ENCODE measurements at places on chromosomes 5 and 9.

DNA sequence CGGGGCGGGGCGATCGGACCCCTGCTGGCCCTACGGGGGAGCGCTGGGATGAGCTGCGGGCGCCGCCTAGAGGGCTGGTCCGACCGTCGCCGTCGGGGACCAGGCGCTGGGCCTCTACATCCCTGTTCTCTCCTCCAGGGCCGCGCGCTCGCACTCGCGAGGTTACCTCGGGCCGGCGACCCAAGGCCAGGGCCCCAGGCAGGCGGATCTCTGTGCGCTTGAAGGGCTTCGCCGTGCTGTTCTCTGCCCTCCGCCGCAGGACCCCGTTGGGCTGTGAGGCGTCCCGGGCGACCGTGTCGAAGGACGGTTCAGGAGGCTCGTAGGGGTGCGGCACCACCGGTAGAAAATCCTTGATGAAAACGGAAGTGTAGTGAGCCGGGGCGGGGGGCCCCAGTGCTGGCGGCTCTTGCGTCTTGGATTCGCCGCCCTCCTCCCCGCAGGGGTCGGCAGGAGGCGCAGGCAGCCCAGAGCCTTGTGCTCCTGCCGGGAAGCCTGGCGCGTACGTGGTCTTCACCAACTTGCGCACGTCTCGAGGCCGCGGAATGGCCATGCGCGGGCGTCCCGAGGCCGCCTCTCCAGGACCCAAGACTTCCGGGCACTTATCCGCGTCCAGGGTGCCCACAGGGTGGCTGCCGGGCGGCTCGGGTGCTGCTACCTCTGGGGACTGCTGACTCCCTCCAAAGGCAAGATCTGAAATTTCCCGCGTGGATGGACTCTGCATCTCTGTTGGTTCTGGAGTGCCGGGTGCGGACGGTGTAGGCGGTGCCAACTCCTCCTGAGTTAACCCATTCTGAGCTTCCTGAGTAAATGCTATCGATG lies 2.0 kb downstream of the PROB1 start:
- peak; percentile 83 for DNase-seq

DNA sequence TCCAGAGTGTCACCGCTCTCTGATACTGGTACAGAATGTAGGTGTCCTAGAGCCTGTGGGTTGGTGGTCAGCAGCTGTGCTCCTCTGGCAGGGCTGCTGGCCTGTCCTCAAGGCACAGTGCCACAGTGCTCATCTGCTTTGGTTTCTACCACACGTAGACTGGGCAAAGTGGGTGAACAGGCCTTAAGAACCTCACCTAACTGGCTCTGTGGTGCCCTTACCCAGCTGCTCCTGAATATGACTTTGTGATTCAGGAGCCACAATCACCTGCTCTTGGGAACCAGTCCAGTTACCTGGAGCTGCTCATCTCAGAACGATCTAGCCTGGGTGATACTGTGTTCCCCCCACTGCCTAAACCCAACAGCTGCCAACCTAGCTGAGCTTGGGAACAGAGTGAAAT lies 6.4 kb downstream of the NOP16 start:
- DNase-seq, result no peak

DNA sequence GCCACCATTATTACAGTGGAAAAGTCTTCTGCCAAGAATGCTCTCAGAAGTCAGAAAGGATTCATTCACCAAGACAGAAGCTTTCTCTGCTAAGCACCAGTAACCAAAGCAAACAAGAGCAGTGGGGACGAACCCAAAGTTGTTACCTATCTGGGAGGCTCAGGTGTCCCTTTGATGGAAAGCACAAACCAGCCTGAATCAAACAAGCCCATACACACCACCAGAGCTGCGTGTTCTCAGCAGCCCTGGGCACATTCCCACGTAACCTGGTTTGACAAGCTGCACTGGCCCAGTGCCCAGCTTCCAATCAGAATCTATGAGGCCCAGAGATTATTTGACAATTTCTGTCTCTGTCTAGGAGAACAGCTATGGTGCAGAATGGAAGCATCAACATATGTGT lies 252.6 kb downstream of the ACTL7B start:
- no peak for DNase-seq

GRCh38 chr9:4315582-4316215 lies 15.8 kb upstream of the GLIS3 start:
- peak; percentile 73 for DNase-seq

DNA sequence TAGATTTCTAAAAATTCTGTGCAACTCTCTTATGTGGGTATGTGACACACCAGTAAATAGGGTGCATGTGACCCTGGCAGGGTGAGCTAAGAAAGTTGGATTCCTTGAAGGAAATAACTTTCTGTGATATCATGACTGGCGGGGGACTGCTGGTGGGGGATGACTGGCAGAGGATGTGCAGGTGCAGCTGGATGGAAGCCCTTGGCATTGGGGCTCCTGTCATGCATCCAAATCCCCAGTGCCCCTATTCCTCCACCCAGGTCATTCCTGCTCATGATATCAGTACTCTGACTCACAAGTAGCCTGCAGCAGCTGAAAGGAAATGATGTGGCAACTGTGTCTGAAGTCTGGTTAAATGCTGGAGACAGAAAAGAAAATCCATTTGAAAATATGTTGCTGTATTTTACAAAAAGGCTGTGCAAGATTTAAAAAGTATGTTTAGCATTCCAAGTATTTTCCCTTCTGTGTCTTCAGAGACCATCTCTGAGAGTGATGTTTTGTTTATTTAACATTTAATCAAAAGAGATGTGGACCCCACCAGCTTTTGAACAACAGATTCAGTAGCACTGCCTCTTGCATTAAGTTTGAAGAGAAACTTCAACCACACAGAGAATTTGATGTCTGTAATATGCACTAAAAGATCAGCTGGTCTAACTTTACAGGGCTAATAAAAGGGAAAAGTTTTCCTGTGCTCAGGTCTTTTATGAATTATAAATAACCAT lies 17.9 kb upstream of the ZSWIM6 start:
- DNase-seq, result no peak

DNA sequence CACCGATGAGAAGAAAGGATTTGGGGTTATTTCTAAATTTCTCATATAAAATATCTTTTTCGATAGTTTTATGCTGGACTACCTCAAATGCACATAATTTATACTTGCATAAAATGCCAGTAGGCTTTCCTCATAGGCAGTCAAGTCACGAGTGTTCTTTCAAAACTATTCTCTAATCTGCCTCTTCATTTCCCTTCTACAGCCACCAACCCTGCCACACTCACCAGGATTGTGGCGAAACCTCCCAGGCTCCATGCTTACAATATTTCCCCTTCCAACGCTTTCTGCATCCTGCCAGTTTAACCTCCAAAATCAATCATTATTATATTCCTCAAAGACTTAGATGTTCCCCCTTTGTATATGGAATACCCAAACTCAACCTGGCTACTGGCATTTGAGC lies 65.4 kb downstream of the FRMD3 start:
- no peak for DNase-seq

- no peak for DNase-seq
Observed at GRCh38 chr5:82413302-82414040, 135.3 kb upstream of the RPS23 start.

DNA sequence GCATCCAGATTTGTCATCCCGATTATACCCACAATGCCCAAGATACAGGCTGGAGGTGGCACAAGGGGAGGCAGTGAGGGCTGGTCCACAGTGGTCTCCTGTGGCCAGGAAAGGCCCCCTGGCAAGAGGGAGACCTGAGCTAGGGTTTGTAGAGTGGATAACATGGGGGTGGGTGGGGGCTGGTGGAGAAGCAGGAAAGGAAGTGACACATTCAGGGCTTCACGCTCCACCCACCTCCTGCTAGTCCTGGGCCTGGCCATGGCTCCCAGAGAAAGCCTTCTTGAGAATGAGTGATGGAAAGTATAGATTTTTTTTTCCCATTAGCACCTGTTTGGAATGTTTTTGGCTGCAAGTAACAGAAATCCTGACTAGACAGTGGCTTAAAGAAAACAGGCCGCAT lies 81.3 kb downstream of the ANKRD33B start:
- no peak for DNase-seq

GRCh38 chr5:52876456-52876855 lies 88.7 kb downstream of the ITGA1 start:
- no peak for DNase-seq

GRCh38 chr5:14464096-14464495 lies 117.5 kb upstream of the OTULINL start:
- no peak for DNase-seq

GRCh38 chr5:33685873-33686755 lies 205.7 kb downstream of the ADAMTS12 start:
- DNase-seq, result no peak

- DNase-seq, result no peak
Observed at GRCh38 chr5:168790002-168790635, 211.0 kb upstream of the PANK3 start.

DNA sequence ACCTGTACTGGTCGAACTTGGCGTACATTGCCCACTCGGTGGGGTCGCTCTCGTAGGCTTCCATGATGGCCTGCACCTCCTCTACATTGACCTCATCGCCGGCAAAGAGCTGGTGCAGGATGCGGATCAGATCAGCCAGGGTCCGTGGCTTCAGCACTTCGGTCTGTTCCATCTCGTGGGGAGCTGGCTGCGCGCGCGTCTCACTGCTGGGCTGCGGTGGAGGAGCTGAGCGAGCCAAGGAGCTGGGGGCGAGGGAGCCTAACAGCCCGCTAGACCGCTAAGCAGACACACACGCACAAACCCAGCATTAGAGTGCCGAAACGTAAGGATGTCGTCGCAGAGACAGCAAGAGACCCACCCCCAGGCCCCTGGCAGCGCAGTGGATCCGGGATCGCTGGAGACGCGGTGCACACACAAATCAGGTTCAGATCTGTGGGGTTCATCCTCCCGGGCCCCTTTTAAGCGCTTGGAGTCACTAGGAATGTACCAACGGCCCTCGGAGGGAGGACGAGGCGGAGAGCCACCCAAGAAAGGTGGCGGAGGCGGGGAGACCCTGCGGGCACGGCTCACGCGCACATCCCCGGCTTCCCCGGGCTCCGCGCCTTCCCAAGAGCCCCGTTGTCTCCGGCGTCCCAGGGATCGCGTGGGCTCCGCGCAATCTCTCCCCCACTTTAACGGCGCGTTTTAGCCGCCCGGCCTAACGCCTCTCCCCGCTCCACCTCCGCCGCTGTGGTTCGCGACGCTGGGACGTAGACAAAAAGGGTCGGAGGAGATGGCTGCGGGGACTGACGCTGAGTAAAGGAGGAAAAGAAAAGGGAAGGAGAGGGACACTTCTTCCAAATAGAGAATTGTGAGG lies at the start of gene CDO1:
Gene CDO1 (minus strand): TSS at position 434 of the 856 bp plus-strand sequence. CDS start 262 bp downstream, at position 172.
- no peak for DNase-seq

DNA sequence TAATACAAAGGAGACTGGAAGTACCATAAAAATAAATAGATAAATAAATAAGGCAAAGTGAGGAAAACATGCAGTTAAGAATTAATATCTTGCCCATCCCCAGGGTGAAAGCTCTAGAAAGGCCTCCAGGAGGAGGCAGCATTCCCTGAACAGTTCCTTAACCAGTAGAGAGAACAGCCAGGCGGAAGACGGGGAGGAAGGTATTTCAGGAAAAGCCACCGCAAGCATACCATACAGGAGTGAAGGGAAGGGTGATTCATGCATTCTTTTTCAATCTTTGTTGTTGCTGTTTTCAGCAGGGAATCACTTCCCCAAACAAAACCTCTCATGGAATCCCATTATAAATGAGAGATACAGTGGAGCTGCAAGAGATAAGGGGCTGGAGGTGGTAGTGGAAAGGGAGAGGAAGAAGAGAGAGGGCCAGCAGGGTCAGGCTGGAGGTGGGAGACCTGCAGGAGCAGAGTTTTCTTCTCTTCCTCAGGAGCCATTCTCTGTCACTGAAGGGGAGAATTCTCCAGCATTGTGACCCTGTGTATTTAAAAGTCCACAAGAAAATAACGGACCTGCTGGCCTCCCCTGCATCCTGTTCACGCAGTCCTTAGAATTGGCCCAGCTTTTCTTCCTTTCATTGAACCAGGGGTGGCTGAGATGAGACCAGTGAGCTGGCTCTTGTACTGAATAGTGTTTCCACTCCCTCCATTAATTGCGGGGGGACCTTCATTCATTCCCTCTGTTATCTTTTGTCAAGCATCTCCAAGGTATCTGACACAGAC lies 255.9 kb downstream of the FAM114A2 start:
- no peak for DNase-seq

DNA sequence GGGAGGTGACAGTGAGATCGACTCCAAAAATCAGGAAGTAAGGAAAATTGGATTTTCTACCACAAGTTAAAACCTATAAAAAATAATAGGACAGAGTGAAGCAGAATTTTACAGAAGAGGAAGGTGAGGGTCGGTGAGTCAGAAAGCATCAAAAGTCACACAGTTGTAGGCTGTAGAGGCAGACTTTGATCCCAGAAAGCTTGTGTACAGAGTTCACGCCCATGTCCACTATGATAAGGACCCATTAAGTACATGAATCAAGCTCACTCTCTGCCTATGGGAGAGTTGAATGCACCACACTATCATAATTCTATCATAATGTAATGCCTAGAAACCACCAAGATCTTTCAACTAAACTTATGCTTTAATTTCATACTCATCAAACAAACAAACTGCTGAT lies 291.2 kb downstream of the PRELID2 start:
- DNase-seq, result no peak

DNA sequence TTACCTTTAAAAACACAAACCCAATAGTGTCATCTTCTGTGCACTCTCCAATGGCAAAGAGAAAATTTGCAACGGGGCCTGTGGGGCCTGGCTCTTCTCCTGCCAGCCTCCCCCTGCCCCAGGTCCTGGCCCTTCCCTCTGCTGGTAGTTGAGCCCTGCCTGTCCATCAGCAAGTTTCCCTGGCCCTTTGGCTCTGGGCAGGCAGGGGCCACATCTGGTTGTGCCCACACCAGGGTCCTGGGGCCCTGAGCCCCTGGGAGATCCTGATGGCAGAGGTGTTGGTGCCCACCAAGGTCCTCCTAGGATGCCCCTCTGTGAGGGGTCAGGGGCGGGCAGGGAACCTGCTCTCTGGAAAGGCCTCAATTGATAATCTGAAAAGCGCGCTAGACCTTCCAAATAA lies 157.3 kb downstream of the DAB2IP start:
- DNase-seq, result no peak

GRCh38 chr9:38413283-38413682 lies 11.0 kb downstream of the IGFBPL1 start:
- no peak for DNase-seq

DNA sequence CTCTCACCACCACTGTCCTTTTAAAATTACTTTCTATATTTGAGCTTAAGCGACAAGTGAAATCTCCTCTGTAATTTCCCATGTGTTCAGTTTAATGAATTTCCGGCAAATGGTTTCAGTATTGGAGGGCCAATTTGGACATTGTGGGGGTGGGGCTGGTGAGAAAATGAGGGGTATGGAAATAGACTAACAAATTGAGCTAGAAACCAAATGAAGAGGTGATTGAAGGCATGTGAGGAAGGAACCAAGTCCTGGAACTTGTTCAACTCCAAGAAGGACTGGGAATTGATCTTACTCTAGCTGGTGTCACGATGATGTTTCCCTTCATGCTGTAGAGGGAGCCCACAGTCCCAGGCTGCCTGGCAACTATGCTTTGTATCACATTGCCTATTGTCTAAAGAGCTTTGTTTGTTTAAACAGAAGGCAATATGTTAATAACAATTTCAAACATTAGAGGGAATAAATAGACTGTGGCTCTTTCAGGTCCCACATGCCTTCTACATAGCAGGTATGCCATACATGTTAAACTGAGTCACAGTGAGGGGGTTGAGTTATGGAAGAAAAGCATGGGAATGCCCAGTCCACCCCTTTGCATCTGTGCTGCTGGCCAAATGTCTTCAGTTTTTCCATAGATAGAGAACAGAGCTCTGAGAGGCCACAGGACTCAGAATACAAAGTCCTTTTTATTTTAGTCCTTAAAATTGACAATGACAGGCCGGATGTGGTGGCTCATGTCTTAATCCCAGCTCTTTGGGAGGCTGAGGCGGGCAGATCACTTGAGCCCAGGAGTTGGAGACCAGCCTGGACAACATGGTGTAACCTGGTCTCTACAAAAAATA lies 25.0 kb upstream of the MATR3 start:
- DNase-seq, result no peak

Measured in naive thymus-derived CD8-positive, alpha-beta T cell (primary cell).